ENCODE measurements at places on chromosomes 16 and 17.

DNA sequence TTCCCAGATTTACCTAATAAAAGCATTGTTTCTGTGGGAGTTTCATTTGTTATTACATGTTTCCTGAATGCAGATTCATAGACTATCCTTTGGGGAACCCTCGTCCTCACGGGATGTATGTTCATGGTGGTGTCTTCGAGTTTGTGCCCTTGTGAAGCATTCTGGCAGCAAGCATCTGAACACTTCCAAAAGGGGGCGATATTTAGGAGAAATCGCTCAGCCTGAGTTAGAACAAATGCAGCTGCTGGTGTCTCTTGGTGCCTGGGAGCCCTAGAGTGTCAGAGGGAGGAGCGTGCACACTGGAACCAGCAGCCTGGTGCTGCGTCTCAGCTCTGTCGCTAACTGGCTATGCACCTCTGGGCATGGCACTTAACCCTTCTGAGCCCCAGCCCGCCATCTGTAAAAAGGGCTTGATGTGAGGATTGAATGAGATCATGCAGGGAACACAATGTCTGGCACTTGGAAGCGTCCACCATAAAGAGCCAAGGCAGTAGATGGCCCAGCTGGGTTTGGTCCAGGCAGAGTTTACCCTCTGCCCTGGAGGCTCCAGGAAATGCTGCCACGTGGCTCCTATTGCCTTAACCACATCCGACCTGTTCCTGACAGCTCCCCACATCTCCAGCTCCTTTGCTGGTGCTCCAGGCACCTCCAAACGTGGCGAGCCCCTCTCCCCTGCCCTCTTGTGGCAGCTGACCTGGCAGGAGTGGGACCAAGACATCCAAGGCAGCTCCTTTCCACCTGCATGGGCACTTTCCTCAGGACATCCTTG lies 25.0 kb upstream of the C16orf78 start:
- peak; percentile 66 for DNase-seq

DNA sequence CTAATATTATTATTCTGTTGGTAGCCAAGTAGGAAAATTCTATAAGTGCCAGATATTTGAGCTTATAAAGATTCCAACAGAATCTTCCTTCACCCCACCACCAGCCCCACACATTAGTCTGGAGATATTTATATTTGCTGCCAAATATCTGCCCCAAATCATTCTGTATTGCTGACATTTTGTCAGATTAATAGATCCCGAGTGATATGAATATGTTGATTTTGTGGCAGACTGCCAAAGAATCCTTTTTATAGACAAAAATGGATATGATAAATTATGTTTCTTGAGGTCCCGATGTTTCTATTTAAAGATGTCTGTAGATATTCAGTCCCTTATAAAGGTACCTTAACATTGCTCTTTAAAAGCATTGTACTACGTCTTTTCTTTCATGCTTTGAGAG lies 162.2 kb upstream of the KCNJ16 start:
- no peak for DNase-seq

- no peak for DNase-seq
Measured at GRCh38 chr16:18788828-18789514, 1.2 kb downstream of the RPS15A start.

DNA sequence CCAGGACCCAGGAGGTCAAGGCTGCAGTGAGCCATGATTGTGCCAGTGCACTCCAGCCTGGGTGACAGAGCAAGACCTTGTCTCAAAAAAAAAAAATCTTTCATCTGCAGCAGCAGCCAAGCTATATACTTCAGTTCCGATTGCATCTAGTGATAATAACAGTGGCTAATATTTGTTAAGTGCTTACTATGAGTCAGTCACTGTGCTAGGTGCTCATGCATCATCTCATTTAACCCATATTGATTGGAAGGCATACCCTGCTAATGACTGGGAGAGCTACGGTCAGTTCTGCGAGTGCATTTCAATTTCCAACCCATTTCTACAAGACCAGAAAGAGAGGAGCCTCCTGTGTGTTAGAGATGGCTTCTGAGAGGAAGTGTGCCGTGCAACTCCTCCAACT lies 7.7 kb upstream of the TUBG2 start:
- no peak for DNase-seq

- no peak for DNase-seq
Measured at GRCh38 chr16:75065521-75066149, 50.9 kb downstream of the LDHD start.

DNA sequence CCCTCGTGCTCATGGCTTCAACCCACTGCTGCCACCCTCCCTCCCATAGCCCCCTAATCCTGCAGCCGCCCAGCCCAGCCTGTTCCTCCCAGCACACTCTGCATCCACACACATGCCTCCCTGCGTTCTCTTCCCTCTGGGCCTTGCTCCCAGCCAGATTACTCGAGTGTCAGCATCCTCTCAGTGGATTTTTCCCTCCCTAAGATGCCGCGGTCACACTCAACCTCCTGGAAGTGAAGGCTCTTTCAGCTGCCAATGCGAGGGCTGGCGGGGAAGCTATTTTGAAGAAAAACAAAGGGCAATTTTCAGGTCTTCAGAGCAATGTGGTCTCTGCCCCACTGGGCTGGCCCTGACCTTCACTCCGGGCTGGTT lies 23.2 kb upstream of the CACNG5 start:
- no peak for DNase-seq

All from H7 (cell line).